NCI-H2029 treated with DMSO at 0.1 percent for 48 hours (cell line): ENCODE measurements at places on chromosomes 1 and 21.

DNA sequence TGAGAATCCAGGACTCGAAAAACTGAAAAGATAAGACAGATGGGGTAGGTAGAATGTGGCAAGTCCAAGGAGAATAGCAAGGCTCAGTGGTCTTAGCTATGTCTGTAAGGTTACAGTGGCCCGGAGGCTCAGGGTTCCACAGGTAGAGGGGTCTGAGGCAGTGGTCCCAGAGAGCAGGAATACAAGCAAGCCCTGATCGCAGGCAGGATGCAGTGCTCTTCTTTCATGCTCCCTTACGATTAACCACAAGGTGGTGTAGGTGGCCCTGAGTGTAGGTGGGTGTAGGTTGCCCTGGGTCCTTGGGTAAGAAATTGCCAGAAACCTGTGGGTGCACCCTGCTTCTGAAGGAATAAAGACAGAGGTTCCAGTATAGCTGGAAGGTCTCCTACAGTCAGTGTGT, 99.1 kb upstream of the RAB3GAP2 start:
- no peak for DNase-seq

DNA sequence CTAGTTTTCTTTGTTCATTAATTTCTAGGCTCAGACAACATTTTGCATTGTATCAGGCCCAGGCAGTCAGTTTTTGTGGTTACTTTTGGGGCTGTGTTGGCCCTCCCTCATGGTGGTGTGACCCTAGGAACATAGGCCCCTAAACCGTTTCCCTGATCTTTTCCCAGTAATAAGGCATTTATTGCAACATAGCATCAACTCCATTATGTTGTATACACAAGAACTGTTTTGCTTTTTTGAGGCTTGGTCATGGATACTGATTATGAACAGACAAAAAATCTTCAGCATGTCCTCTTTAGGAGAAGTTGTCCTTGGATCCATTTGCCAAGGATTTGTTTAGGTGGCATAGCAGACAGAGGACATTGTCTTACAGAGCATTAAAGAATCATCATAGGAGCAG, 10.3 kb downstream of the B3GALT2 start:
- no peak for DNase-seq

- DNase-seq = no peak
Measured at GRCh38 chr21:38631676-38632075, 133.4 kb upstream of the ERG start.

- DNase-seq = no peak
Measured at GRCh38 chr1:184379111-184379752, 7.6 kb upstream of the C1orf21 start.

- no peak for DNase-seq
Measured at GRCh38 chr1:54857746-54858561, 29.0 kb downstream of the DHCR24 start.

- no peak for DNase-seq
Measured at GRCh38 chr1:30852026-30852425, 56.5 kb downstream of the SDC3 start.

DNA sequence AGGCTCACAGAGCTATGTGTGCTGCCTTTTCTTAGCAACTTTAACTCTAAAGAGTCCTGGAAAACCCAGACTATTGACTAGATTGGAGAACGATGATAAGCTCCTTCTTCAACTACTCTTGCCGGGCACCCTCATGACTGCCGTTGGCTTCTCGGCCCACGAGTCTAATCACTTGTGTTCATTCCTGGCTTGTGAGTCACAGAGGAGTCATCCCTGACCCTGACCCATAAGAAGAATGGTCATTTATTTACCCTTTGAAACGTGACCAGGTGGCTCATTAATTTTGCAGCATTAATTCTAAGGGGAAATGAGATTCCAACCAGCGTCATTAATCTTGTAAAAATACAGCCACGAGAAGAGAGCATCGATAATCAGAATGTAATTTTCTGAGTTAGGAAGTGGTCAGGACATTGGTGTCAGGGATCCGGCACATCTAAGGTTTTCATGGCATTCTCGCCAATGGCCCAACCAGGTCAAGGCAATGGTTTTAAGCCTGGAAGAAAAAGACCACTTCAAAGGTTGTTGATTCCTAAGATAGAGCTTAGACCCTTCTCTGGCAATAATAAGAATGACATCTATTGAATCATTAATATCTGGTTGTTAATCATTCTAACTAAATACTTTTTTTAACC, 183.6 kb upstream of the RUNX1 start:
- DNase-seq = no peak

DNA sequence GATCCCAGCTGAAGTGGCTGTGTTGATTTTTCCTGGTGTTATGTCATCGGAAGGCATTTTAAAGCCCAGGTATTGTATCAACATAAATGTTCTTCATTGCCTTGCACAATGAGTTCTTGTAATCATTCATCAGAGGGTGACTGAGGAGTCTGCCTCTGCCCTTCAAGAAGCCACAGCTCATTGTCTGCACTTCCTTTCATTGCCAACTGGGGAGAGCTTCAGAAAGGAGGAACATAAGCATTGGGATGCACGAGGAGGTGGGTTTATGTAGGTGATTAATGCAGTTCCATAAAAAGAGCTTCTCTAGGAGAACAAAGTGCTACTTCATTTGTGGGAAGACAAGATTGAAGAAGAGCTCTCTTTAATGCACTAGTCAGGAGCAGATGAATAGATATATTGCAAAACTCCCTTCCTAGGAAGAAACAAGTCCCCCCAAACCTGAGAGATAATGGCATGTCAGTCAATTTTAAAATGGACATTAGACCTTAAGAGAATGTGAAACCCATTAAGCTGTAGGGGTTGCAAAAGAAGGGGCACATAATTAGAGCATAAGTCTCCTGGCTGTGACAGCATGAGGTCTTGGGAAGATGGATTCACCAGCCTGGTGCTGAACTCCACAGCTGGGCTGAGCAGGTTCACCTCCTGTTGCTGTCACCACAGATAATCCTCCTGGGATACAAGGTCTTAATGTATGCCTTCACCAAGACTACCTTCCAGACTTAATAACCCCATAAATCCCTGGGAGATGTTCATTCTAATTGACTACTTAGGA, 124.6 kb downstream of the BACH1 start:
- no peak for DNase-seq

DNA sequence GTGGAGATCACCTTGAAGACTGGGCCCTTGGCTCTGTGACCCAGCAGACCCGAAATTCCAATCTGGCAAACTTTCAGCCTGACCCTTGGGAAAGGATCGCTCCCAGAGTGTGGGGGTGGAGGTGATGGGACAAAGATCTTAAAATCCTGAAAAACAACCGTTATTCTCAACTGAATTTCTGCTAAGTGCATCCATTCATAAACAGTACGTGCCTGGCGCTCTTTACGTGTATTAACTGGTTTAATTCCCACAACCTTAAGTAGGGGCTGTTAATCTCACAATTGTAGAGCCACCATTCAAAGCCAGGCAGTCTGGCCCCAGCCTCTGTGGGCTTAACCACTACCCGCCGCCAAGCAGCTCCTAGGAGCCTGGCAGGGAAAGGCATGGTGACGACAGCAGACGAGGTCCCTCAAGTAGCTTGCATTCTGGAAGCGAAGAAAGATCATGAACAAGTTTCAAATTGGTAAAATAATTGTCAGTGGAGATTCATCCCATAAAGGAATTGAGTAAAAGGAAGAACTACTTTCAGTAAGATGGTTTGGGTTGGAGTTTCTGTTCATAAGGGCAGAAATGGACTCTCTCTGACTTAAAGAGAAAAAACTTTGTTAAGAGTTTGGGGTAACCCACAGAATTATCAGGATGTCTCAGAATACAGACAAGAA, 11.4 kb upstream of the RGS16 start:
- no peak for DNase-seq

DNA sequence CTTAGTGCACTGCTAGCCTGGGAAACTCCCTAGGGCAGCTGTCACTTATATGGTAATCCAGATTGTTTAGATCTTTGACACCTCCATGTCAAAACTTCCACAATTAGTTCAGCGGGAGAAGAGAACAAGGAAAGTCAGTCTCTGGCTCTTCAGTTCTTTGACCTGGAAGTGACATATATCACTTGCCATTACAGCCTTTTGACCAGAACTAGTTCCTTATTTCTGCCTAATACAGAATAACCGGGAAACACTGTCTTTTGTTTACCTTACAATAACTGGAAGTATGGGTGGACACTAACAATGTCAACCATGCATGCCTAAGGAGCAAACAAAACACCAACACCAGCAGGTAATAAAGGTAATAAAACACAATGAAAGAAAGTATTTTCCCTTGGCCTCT, 68.3 kb downstream of the C4BPA start:
- DNase-seq = no peak

DNA sequence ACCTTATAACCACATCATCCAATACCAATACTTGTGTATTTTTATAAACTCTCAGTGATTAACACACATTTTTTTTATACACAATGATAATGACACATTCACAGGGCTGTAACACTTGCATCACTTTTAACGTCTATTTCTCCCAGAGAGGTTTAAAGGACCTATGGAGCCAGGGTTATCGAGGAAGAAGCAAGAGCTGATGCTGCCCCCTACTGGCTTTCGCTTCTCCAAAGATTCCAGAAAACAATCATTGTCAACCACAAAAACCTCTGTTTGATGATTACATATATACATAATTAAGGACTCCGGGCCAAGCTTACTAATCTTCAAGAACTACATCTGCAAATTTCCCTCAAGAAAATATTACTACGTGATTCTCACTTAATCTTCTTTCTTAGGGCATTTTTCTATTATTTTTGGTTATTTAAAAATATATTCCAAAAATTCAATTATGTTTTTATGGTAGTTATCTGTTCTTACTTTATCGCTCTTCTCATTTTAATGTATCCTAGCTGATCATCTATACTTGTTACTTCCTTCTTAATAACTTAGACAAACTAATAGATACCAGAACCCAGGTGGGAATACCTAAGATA, 214.5 kb downstream of the VAV3 start:
- peak; percentile 65 for DNase-seq

- no peak for DNase-seq
Measured at GRCh38 chr1:16171314-16172151, 15.7 kb upstream of the EPHA2 start.

DNA sequence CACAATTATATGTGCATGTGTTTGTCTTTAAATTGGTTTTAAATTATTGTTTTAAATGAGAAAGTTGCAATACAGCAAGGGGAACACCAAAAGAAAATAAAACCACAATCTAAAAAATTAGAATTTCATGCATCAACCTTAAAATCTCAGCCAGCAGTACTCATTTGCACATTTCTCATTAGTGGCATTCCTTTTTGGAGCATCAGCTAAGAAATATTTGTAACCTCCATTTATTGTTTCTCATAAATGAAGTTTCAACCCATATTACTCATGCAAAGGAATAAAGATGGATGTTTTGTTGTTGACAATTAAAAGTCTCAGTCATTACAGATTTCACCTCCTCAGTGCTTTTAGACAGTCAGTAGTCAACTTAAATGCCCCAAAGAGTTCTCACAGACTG, 160.1 kb downstream of the TBX15 start:
- no peak for DNase-seq

DNA sequence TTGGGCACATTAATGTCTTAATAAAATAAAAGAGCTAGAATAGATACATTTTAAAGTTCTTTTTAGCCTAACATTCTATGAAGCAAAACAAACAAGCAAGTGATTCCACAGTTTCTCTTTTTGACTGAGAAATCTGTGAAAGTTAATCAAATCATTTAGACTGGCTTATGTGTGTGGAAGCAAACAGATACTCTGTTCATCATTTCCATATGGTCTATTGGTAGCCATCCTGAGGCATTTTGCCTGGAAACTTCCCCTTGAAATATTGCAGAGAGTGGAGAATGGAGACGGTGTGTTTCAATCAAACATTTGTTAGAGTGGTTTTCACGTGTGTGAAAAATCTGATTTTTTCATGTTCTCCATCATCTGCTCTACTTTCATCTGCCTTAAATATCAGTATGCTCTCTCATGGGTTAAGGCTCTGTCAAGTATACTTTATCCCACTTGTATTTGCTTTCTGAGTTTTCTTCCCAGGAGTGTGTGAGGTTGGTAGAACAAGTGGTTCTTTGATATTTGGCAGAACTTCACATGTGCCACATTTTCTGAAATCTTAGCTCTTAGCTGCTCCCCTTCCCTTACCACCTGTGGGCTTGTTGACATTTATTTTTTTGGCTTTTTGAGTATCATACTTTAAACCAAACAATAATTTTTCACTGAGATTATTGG, 139.1 kb upstream of the PTGFR start:
- DNase-seq = no peak

DNA sequence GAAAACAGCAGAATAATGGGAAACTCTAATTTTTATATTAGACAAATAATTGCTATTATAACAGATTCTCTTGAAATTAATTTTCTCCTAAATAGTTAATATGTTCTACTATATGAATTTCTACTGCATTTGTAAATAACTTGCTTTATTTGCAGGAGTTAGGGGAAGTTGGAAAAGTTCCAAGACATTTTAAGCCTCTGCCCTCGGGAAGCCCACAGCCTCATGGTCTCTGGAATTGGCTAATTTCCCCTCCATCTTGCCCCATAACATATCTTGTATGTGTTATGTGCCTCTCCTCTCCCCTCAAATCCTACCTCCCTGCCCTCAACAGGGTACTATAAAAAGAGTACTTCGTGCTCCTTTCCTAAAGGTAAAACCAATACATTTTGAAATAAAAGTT, 271.4 kb upstream of the NR5A2 start:
- no peak for DNase-seq

DNA sequence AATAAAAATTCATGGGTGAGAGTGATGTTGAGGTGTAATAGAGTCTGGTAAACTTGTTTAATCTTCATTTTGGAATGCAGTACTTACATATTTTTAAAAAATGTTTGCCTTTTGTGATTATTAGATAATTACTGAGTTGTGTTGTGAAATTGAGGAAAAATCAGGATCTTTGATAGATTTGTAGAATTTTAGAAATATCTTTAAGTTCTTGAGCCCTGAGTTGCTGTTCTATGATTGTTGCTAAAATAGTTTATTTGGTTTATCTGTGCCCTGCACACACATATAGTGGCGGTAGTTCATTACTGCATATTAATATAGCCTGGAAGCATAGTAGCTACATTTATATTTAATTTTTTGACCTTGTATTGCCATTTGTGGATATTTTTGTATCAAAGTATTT, 1.6 kb downstream of the B3GALT2 start:
- no peak for DNase-seq

DNA sequence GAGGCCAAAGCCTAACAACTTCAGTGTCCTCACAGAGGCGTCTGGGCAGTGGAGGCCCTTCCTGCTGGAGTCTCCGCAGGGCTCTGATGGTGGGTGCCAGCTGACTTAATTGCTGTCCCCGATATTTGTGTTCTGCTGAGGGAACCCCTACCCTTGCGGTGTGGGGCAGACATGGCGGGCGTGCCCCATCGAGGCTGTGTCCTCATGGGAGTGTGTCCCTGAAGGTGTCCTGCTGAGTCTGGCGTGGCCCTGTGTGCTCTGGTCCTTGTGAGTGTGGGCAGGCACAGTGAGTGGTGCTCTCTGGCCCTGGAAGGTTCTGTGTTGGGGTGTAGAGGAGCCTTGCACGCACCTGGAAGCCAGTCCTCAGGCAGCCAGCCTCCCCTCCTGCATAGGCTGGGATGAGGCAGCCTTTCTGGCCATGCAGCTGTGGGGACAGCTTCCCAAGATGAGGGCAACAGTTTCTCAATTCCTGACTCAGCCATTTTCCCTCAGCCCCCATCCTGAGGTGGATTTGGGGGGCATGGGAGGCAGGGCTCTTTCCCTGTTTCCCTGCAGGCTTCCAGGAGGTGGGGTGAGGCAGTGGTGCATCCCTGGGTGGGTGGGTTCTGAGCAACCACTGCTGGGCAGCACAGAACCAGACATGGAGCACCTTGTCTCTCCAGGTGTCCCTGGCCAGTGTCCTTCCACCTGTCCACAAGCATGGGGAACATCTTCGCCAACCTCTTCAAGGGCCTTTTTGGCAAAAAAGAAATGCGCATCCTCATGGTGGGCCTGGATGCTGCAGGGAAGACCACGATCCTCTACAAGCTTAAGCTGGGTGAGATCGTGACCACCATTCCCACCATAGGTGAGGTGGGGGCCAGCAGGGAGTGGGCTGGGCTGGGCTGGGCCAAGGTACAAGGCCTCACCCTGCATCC, 6.5 kb downstream of the C1orf35 start:
- DNase-seq = no peak
